ENCODE measurements at places on chromosomes 3 and 15.

DNA sequence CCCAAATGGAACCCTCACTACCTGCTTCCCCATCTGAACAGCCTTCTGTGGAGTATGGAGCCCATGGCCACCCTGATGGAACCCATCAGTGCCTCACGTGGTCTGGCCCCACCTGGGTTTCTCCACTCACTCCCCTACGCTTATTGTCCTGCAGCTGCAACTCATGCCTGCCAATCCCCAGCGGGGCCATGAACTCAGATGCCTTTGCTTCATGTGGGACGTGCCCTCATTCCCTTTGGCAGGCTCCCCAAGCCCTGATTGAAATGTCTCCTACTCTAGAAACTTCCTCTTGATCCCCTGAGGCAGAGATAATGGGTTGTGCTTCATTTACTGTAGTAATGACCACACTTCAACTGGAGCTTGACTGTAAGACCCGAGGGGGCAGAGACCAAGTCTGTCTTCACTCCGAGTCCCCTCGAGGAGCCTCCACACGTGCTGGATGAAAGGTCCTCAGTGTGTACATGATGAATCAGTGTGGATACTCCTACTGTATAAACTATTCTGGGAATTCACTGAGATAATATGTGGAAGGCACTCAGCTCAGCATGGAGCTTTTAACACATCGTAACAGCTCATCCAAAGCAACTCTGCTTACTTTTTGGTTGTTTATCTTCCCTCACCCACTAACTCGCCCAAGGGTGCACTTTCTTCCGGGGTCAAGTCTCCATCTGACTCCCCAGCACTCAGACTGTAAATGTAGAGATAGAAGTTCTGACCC lies 232.8 kb upstream of the BHLHE40 start:
- DNase-seq = no peak

- no peak for DNase-seq
These were observed 1.6 kb upstream of the ITGB5 start for GRCh38 chr3:124888482-124889441.

GRCh38 chr3:98900265-98901118 lies 1.0 kb downstream of the DCBLD2 start:
- DNase-seq = no peak

DNA sequence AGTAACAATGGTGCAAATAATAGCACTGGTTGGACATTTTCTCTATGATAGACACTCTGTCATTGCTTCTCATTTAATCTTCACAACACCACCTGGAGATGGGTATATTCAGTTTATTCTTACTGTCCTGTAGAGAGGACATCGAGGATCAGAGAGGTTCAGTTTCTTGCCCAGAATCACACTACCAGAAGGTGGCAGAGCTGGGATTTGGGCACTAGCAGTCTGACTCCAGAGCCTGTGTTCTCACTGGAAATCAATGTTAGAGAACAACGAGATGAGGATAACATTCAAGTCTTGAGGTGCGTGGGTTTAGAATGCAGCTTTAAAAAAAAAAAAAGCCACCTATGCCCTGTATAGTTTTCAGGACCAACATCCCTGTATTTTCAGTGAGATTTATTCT lies 127.8 kb downstream of the SYNPR start:
- DNase-seq = no peak

DNA sequence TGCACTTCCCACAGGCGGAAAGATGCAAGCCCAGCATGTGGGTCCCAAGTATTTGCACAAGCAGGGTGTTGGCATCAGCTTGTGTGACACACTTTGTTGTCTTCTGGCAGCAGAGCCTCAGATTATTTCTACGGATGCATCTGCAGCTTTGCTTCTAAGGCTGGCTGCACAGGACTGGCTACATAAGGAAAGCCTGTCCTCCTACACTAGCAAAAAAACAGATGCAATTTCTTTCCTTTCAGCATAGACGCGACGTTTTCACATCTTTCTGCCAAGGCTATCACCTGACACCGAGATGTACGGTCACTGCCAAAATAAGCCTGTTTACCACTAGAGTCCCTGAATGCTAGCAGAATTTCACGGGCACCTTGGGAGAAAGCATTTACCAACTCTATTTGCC lies 13.5 kb downstream of the MRPS11 start:
- no peak for DNase-seq

GRCh38 chr15:27958911-27959578 lies 140.1 kb downstream of the OCA2 start:
- DNase-seq = no peak

GRCh38 chr15:66713843-66714508 lies 11.9 kb downstream of the SMAD6 start:
- peak; percentile 18 for DNase-seq

DNA sequence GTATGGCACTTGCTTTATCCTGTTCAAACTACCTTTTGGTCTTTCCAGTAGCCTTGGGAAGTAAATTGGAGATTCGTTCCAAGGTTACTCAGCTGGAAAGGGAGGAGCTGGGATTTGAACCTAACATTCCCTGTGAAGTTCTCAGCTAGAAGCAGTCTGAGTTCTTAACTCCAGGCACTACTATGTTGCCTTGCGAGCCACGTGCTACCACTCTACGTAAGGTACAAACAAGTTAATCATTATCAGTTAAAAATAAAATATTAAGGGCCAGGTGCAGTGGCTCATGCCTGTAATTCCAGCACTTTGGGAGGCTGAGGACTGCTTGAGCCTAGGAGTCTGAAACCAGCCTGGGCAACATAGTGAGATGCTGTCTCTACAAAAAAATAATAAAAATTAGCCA lies 30.7 kb upstream of the CDCP1 start:
- DNase-seq = no peak

DNA sequence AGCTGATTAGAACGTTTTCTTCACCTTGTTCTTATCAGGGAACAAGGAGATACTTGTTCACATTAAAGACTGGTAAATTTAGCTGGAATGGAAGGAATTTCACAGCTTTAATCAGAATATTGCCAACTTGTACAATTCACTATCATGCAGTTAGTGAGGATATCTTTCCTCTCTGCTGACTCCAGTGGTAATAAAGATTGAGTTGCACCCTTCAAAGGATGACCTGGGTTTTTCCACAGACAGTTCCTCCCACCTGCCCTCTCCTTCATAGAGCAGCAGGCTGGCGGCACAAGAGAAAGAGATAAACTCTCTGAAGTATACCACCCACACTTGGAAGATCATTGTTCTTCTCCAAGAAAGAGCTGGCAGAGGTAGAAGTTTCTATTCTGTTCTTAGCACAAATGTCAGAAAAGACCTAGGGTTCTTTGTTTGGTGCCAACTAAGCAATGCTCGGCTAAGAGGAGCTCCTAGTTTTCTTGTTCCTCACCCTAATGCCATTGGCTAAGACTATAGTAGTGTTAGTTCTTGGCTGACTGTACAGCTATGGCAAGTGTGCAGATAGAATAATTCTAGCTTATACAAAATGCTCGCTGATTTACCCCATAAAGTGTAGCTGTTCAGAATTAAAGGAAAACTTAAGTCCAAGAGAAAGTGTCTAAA lies 169.1 kb downstream of the CLSTN2 start:
- no peak for DNase-seq

GRCh38 chr3:172065527-172065926 lies 26.1 kb downstream of the FNDC3B start:
- no peak for DNase-seq

- DNase-seq = no peak
These were observed 292.0 kb upstream of the C2CD4B start for GRCh38 chr15:62457100-62457499.

- no peak for DNase-seq
These were observed 16.4 kb downstream of the MYL3 start for GRCh38 chr3:46846624-46847542.

DNA sequence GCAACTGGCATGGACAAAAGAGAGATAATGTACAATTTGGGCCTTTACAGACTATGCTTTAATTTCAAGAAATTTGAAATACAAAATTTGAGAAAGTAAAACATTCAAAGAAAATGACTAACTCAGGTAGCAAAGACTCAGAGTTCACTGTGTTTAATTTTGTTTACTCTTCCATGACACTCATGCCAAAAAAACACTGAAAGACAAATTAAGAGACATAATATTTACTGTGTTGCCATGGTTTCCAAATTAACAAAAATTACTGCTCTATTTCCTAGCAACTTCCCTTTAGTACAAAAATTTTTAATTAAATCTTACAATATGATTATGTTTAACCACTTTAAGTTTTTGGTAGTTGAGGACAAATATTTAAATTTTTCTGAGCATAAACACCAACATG lies 29.6 kb downstream of the LRRFIP2 start:
- DNase-seq = peak; percentile 45

DNA sequence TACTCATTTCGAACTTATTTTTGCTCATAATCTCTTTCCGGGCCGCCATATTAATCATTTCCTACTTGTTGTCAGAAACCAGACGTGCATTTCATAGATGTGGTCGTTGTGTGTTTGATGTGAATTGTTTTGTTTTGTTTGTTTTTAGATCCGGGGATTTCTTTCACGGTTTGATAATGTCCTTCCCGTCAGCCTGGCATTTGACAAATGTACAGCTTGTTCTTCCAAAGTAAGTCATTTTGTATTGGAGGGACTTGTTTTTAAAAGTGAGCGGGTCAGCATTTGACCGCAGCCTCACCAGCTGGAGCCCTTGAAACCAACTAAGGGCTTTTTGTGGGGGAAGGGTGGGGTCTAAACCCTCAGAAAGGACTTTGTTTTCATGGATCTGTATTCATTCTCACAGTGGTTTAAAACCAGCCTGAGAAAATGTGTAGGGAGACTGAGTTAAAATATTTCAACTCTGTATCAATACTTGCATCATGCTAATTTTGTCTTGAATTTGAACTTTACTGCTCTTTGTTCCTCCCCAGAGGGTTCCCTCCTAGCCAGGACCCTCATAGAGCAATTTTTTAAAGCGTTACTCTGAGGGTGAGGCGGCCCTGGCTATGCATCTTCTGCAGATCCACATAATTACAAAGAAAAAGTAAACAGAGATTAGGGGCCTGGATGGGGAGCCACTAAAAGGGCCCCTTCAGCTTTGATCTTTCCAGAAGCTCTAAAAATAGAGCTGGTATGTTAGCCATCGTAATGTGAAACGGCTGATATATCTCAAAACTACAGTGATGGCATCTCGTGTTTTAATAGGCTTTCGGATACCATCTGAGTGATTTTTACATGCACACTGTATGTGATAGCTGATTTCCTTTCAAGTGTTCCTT lies 107.9 kb downstream of the ATG7 start:
- no peak for DNase-seq

DNA sequence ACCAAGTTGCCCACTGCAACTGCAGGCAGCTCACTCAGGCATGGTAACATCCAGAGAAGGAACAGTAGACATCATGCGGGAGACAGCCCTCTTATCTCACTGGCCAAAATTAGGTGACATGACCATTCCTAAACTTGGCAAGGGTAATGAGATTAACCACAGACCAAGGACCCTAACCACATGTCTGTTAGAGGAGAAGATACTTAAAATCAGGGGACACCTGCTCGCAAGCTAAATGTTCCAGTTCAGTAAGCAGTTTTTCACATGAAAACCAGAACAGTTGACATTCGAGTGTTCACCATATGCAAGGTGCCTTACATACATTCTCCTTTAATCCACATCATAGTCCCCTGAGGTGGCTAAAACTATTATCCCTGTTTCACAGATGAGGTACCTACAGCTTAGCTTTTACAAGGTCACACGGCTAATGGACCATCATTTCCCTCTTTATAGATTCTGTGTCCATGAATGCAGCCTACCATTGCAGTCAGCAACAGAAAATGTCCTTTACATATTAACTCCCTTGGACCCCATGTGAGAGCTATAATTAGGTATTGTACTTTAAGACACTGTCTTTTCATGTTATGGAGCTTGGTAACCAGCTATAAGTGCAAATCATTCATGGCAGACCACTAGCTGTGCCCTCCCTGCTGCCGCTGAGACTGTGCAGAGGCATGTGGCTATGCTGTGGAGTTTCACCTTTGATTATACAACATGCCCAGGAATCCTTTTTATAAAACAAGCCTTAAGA lies 154.1 kb downstream of the LIPC start:
- no peak for DNase-seq

- no peak for DNase-seq
These were observed 28.5 kb upstream of the KCNMB2 start for GRCh38 chr3:178507507-178508442.

DNA sequence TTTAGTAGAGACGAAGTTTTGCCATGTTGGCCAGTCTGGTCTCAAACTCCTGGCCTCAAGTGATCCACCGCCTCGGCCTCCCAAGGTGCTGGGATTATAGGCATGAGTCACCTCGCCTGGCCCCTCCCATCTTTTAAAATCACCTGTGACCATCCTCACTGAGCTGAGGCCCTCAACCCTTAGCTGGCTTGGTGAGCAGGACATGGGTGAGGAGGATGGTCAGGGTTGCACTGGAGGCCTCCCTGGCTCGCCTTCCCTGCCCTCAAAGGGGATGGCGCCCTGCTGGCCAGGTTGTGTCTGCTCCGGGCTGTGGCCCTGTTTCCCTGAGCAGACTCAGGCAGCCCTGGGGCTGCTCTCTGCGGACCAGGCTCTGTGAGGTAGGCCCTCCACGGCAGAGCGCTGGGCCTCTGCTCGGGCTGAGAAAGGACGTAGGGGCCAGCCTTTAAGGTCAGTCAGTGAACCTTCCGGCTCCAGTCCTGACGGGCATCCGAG lies 33.7 kb downstream of the SYNM start:
- DNase-seq = no peak

GRCh38 chr15:25734680-25735355 lies 128.3 kb downstream of the ATP10A start:
- no peak for DNase-seq

DNA sequence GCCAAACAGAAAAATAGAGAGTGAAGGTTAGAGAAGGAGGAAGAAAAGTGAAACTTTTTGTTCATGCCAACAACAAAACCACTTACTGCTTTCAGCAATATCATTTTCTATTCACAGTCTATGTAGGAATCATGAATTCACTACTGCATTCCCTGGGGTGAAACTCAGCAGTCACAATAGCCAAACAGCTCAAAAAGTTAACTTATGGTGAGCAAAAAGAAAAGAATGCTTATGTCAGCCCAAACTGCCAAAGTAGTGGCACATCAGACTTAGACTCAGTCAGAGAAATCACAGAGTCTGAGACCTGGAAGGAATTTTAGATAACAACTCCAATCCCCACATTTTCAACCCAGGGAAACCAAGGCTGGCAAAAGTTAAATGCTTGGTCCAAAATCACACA lies 238.7 kb upstream of the TMCO5A start:
- no peak for DNase-seq

DNA sequence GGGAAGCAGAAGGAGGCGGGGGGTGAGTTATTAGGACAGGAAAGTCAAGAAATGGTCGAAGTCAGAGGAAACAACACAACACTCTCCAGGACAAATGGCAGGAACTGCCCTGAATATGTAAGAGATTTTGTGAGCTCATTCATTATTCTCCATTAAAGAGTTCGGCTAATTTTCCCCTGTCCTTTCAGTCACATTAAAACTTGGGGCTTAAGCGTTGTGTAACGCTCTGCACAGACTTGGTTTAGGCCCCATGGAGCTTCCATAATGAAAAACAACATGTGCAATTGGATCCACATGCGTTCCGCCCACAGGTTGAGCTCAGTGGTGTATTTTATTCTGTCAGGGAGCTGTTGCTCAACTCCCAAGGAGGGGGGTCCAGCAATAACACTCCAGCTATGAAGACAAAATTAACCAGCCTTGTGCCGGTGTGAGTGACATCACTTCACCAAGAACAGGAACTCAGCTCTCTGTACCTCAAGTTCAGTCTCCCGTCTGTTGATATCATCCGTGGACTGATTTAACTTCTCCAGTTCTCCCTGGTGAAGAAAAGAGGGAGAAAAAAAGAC lies 2.3 kb downstream of the SH3BP5 start:
- peak; percentile 39 for DNase-seq

GRCh38 chr15:59519329-59519728 lies 81.3 kb downstream of the FAM81A start:
- no peak for DNase-seq

GRCh38 chr3:48945891-48946549 lies 27.4 kb downstream of the ARIH2 start:
- DNase-seq = no peak
